HEK293T (cell line): ENCODE measurements at places on chromosomes 1 and 21.

DNA sequence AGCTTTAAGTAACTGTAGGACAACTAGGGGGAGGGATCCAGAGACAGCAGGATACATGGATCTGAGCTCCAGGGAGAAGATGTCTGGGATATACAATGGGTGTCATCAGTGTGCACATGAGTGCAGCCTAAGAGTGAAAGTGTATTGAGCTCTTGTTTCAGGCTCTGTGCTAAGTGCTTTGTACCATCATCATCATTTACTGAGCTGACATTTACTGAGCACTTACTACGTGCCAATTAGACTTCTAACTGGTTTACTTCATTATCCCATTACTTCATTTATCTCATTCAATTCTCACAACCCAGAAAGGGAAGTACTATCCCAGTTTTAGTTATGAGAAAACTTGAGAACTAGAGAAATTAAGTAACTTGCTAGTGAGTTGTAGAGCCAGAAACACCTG, 4.5 kb upstream of the KDM4A start:
- no peak for DNase-seq

DNA sequence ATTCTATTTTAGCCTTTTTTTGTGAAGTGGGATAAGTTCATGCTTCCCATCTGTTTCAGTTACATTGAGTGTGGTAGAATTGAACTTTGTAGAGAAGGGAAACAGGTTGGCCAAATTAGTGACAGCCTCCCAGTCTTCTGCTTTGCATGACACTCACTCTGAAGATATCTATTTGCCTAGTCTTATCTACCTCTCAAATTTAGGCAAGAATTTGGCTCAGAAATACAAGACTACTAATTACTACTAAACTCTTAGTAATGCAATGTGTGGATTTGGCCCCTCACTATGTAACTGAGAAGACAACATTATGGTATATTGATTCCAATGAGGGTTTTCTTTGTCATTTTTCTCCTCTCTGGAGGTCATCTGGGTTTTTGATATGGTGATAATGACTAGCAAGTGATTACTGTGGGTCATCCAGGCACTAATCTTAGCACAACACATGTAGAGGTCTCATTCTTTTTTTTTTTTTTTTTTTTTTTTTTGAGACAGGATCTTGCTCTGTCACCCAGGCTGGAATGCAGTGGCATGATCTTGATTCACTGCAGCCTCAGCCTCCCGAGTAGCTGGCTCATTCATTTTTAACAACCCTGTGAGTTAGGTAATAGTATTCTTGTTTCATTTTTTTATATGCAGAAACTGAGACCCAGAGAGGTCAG, 6.3 kb downstream of the FAM20B start:
- DNase-seq, result no peak

DNA sequence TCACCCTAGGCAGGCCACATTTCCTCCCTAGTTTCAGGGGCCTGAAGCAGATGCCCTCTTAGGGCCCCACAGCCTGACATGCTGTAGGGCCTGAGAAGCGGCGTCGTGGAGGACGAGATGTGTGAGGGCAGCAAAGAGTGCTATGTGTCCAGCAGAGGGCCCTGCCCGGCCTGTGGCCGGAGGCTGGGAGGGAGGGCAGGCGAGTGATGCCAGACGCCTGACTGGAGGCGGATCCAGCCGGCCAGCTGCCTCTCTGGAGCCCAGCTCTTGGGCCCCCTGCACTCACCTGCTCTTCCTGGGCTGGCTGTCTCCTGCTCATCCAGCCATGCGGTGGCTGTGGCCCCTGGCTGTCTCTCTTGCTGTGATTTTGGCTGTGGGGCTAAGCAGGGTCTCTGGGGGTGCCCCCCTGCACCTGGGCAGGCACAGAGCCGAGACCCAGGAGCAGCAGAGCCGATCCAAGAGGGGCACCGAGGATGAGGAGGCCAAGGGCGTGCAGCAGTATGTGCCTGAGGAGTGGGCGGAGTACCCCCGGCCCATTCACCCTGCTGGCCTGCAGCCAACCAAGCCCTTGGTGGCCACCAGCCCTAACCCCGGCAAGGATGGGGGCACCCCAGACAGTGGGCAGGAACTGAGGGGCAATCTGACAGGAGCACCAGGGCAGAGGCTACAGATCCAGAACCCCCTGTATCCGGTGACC, at the start of gene GPR37L1:
Gene GPR37L1, plus strand, starts transcription at position 279 of the 697 bp plus-strand sequence. Its CDS starts 47 bp downstream, at position 326.
- DNase-seq, result no peak

GRCh38 chr1:12585536-12585935, 32.5 kb downstream of the DHRS3 start:
- no peak for DNase-seq

DNA sequence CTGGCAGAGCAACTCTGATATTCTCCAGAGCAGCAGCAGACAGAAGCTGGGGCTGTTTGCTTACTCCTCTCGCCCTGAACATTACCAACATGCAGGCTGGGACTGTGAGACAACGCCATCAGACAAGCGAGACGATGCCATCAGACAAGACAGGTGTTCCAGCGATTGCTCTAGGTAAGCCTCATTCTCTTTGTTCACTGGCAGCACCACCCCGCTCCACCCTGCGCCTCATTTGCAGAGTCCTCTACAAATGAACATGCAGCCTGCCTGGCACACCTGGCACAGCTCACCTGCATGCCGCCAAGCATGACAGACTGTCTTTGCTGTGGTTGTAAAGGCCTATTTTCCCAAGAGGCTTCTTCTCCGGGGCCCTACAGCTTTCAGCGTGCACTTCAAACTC, 346.2 kb downstream of the SMYD3 start:
- DNase-seq, result no peak

- no peak for DNase-seq
These were observed 518.8 kb downstream of the ADGRL2 start for GRCh38 chr1:82319546-82319945.
